ENCODE measurements at places on chromosomes 13 and 19. TPM values are rescaled to one million over a fixed set of nuclear protein-coding genes. Genes with fewer than 3 reads are reported as not detected.
A peak's percentile ranks its signal among the peaks of the same experiment; 100 is the strongest.

POU2F2 gene
- total RNA-seq = 0.56 TPM

PGLYRP1 gene
- not detected for total RNA-seq

ZFP30 gene
- total RNA-seq = 6.4 TPM

GJA3 gene
- 0.04 TPM for total RNA-seq

RYR1 gene
- total RNA-seq = 5.3 TPM

JAK3 gene
- total RNA-seq = 0.18 TPM

ZNF565 gene
- 1.8 TPM for total RNA-seq

GRCh38 chr13:22929381-22930126, 251.2 kb upstream of the SGCG start:
- H3K4me3 ChIP-seq = no peak overlapping the region
- H3K36me3 ChIP-seq = no peaks in the 10 kb centered on the region
- no peak for DNase-seq

DNA sequence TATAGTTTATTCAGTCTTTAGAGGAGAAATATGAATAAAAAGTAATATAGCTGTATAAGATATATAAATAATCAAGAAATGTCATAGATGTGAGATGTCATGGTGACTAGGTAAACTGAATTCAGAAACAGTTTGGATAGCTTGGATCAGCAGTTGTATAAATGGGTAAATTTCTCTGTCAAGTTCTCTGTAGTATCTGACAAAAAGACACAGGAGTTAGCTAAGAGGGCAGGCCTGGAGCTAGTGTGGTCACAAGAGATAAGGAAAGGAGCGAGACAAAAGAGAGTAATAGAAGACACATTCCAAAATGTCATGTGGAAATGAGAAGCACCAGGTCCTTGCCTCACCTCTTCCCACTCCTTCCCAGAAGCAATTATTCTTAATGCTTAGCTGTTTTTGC, 349.0 kb downstream of the LMO7 start:
- H3K36me3 ChIP-seq = no peaks in the 10 kb centered on the region
- peak; percentile 37 for DNase-seq
- no peaks in the 10 kb centered on the region for H3K4me1 ChIP-seq
- H3K4me3 ChIP-seq = no peak overlapping the region
- no peaks in the 10 kb centered on the region for H3K27me3 ChIP-seq
- peak overlapping the region; percentile 80 for H3K27ac ChIP-seq

DNA sequence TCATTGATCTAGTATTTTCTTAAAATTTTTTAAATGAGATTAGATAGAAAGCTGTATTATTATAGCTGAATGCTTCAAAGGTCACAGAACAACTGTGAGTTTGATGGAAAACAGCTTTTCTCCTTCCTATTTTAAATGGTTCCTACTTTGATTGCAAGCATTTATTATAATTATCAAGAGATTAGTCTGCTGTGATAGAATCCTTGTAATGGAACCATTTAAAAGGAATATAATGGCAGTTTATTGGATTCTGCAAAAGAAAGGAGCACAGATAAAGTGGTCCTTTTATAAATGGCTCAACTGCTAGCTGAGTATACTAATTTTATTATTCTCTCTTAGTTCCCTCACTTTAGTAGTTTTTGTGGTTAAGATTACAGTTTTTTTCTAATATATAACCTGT, 87.0 kb downstream of the MAB21L1 start:
- H3K27ac ChIP-seq = no peak overlapping the region
- DNase-seq = no peak
- H3K4me1 ChIP-seq = no peaks in the 10 kb centered on the region
- H3K4me3 ChIP-seq = no peak overlapping the region
- no peaks in the 10 kb centered on the region for H3K27me3 ChIP-seq

DNA sequence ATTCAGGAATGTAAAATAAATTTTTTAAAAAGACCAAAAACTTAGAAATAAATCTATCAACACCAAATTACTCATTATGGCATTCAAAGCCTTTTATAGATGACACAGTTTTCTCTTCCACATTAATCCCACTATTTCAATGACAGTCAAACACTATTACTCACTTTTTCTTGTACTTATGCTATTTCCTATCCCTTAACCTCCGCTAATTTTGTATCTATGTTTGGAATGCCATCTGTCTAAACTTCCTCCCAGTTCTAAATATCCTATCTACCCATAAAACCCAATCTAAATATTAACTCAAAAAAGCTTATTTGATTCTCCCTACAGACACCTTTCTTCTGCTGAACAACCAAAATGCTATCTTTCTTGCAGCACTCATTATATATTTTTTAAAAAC, 203.5 kb downstream of the ENOX1 start:
- no peaks in the 10 kb centered on the region for H3K27me3 ChIP-seq
- H3K4me3 ChIP-seq = no peak overlapping the region
- no peak for DNase-seq
- H3K27ac ChIP-seq = no peak overlapping the region
- H3K4me1 ChIP-seq = no peaks in the 10 kb centered on the region

- peaks cover 15% of the 10 kb centered on the region for H3K27me3 ChIP-seq
- H3K4me3 ChIP-seq = no peak overlapping the region
- DNase-seq = peak; percentile 56
- no peak overlapping the region for H3K27ac ChIP-seq
Measured at GRCh38 chr13:29707876-29708543, 112.5 kb upstream of the SLC7A1 start.

GRCh38 chr13:51329606-51330005, 9.9 kb upstream of the SERPINE3 start:
- DNase-seq = no peak
- H3K4me3 ChIP-seq = no peak overlapping the region
- no peak overlapping the region for H3K27ac ChIP-seq
- H3K36me3 ChIP-seq = no peaks in the 10 kb centered on the region
- H3K27me3 ChIP-seq = no peaks in the 10 kb centered on the region
- no peaks in the 10 kb centered on the region for H3K4me1 ChIP-seq

DNA sequence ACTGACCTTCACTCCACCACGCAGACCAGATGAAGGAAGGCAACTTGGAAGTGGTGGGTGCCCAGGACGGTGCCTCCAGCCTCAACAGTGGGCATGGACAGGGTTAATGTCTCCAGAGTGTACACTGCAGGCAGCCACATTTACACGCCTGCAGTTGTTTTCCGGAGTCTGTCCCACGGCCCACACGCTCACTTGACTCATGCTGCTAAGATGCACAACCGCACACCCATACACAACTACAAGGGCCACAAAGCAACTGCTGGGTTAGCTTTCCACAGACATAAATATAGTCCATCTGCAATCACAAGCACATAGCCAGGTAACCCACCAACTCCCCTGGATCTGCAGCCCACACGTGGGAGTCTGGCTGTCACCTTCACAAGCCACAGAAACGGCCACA, 12.6 kb upstream of the AXL start:
- no peak for DNase-seq
- H3K4me3 ChIP-seq = no peak overlapping the region
- H3K36me3 ChIP-seq = no peaks in the 10 kb centered on the region
- H3K27me3 ChIP-seq = no peaks in the 10 kb centered on the region
- peaks cover 15% of the 10 kb centered on the region for H3K4me1 ChIP-seq
- no peak overlapping the region for H3K27ac ChIP-seq
